ENCODE measurements at places on chromosomes 4 and X. TPM values are rescaled to one million over a fixed set of nuclear protein-coding genes. Genes with fewer than 3 reads are reported as not detected.

MAP3K15 gene
- not detected for total RNA-seq

CDKL2 gene
- total RNA-seq = 0.12 TPM

MND1 gene
- total RNA-seq = 1.9 TPM

JCHAIN gene
- total RNA-seq = 0.35 TPM

RTL9 gene
- 0.51 TPM for total RNA-seq

ARR3 gene
- not detected for total RNA-seq

EGFL6 gene
- total RNA-seq = not detected

CLIC2 gene
- 0.51 TPM for total RNA-seq

SOX3 gene
- total RNA-seq = not detected

AKAP4 gene
- not detected for total RNA-seq

SPANXN3 gene
- total RNA-seq = not detected

UGT2A2 gene
- total RNA-seq = not detected

ZNF157 gene
- not detected for total RNA-seq

MAGEC3 gene
- not detected for total RNA-seq

POLN gene
- total RNA-seq = 1.1 TPM

GIMD1 gene
- not detected for total RNA-seq

CPZ gene
- 38.3 TPM for total RNA-seq

RAB39B gene
- 0.35 TPM for total RNA-seq

CEP135 gene
- total RNA-seq = 1.9 TPM

NLGN4X gene
- 1.3 TPM for total RNA-seq

MAGEA4 gene
- total RNA-seq = not detected

CYLC1 gene
- total RNA-seq = not detected

CT45A2 gene
- not detected for total RNA-seq

UGT2B11 gene
- total RNA-seq = not detected

C4orf54 gene
- total RNA-seq = not detected

YY2 gene
- 0.70 TPM for total RNA-seq

SLC2A9 gene
- 2.6 TPM for total RNA-seq

IL3RA gene
- total RNA-seq = not detected

MAGEC2 gene
- not detected for total RNA-seq

IL21 gene
- not detected for total RNA-seq

HSFX1 gene
- total RNA-seq = 0.60 TPM

PSAPL1 gene
- total RNA-seq = 0.47 TPM

SPANXC gene
- not detected for total RNA-seq

MID2 gene
- 14.5 TPM for total RNA-seq

BST1 gene
- 24.2 TPM for total RNA-seq

GAGE13 gene
- total RNA-seq = not detected

FAM241A gene
- total RNA-seq = 1.6 TPM

HELT gene
- total RNA-seq = not detected

PLP1 gene
- 2.5 TPM for total RNA-seq

IL2 gene
- not detected for total RNA-seq

ATOH1 gene
- total RNA-seq = not detected

S100P gene
- total RNA-seq = not detected

DUSP9 gene
- not detected for total RNA-seq

ADRA2C gene
- 7.0 TPM for total RNA-seq

IGFBP7 gene
- total RNA-seq = 1,624 TPM

HSFX4 gene
- total RNA-seq = not detected

RXFP1 gene
- 0.12 TPM for total RNA-seq

FAM47A gene
- not detected for total RNA-seq

Data from pericardium fibroblast (primary cell).